Activated CD4-positive, alpha-beta T cell treated with anti-CD3 and anti-CD28 coated beads, Interleukin-2, amount 10 ng/mL, durations not matched to agents 7 days and 5 days (primary cell): ENCODE measurements at places on chromosomes 6 and 20. TPM values are rescaled to one million over a fixed set of nuclear protein-coding genes. Genes with fewer than 3 reads are reported as not detected.

DNA sequence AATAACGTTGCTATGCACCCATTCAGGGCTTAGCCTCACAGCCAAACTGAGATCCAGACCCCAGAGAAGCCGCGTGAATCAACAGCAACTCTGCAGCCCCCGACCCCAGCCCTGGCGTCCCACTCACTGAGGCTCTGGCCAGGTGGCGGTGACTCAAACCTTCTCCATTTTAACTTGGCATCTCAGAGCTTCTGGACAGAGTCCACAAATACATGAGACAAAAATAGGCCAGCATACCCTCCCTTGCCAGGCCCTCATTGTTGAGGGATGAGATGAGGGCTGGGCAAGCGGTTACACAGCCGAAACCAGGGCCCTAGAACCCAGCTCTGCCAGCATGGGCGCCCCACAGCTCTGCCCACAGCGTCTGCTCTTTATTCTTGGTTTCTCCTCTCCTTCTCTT is 118.4 kb downstream of the MYLK4 start:
- no peak overlapping the region for H3K27ac ChIP-seq
- H3K4me1 ChIP-seq = peaks cover 3% of the 10 kb centered on the region
- no peak overlapping the region for H3K4me3 ChIP-seq
- DNase-seq = no peak

DNA sequence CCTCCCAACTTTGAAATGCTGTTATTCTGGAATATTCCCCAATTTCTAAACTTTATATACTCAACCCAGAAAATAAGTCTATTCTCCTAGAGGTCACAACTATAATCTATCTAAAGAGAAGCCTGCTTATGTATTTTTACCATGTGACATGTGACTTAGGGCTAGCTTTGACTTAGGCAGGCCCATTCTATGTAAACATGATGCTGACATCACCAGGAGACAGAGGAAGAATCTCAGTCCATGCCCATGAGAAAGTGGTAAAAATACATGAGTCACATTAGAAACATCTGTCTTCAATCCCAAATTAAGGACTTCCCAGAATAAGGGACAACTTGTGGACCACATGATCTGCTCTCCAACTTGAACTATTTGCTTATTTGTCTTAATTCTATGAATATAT is 113.6 kb upstream of the ID4 start:
- H3K36me3 ChIP-seq = no peaks in the 10 kb centered on the region
- H3K27ac ChIP-seq = no peak overlapping the region
- H3K4me3 ChIP-seq = no peak overlapping the region
- DNase-seq = no peak
- no peaks in the 10 kb centered on the region for H3K27me3 ChIP-seq

GRCh38 chr6:168619560-168620314 is 178.8 kb downstream of the SMOC2 start:
- no peaks in the 10 kb centered on the region for H3K4me1 ChIP-seq
- peaks cover 3% of the 10 kb centered on the region for H3K36me3 ChIP-seq
- no peak for DNase-seq
- H3K27me3 ChIP-seq = peaks cover 2% of the 10 kb centered on the region

The PNISR gene
- total RNA-seq = 138 TPM

DNA sequence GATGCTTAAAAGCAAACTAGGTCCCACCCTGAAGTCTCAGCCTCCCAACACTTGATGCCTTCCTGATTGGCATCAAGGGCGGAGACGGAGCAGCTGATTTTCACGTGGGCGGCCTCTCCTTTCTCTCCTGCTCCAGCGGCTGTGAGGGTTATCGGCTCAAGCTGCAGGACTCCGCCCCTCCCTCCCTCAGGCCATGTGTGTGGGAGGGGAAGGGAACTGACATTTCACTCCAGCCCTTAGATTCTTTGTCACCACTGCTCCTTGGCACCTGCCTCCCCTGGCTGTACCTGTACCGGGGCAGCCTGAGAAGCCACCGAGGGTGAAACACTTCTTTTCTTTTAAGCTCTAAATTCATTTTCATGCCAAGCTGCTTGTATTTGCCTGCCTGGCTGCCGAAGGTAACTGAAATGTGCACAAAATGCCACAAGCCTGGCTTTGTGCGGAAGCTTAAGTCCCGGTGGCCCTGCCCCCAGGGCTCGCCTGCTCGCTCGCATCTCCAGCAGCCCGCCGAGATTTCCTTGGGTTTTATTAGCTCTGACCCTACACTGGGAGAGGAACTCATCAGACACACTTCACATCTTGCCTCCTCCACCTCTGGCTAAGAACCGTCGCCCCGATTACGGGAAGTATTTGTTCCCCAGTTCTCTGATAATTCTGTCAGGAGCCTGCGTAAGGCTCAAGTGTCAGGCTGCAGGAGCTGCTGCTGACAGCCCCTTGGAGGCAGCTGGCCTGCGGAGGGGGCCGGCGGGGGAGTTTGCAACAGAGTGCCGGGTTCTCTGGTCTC is 9.6 kb upstream of the CPNE5 start:
- peaks cover 2% of the 10 kb centered on the region for H3K27me3 ChIP-seq
- no peak overlapping the region for H3K27ac ChIP-seq
- peaks cover 2% of the 10 kb centered on the region for H3K4me1 ChIP-seq
- no peak overlapping the region for H3K4me3 ChIP-seq
- DNase-seq = no peak

DNA sequence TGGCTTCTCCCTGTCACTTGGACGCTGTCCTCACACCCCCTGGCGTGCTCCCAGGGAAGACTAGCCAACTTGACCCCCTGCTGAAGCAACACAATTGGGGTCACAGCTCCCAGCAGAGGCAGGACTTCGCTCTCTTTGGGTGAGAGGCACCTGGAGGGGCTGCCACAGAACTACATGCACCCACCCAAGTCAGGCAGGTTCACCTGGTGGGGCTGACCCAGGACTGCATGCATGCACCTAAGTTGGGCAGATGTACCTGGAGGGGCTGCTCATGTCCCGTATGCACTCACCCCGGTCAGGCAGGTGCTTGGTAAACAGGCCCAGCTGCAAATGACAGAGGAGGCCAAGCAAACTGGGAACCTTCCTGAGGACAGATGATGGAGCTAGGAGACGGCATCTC is 154.3 kb upstream of the RPS6KA2 start:
- H3K4me1 ChIP-seq = no peaks in the 10 kb centered on the region
- no peak overlapping the region for H3K27ac ChIP-seq
- no peaks in the 10 kb centered on the region for H3K36me3 ChIP-seq
